ENCODE measurements at places on chromosomes 5 and 9.

DNA sequence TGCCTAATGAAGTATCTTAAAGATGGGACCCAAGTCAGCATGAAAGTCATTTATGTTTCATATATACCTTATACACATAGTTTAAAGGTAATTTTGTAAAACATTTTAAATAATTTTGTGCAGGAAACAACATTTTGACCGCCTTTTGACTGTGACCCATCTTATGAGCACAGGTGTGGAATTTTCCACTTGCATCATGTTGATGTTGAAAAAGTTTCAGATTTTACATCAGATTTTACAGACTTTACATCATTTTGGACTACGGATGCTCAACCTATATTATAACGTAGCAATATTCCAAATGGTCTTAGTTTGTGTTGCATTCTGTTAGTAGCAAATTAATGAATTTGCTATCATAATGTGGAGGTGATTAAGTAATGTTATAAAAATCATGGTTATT is 21.7 kb upstream of the FAM120AOS start:
- DNase-seq, result no peak

DNA sequence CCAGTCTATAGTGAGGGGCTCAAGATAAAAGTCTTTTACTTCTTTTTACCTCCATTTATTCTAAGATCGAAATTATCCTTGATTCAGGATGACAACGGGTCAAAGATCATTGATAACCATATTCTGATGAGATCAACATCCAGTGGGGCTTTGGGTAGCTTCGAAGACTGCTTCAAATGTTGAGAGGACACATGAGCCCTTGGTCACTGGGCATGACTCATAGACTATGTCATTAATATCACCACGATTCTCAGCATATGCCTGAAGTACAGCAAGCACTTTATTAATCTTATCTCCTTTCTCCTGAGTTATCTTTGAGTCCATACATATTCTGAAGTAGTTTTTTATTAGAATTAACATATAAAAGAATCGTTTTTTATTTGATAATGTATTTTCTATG is 117.1 kb upstream of the DAB2 start:
- DNase-seq, result no peak

DNA sequence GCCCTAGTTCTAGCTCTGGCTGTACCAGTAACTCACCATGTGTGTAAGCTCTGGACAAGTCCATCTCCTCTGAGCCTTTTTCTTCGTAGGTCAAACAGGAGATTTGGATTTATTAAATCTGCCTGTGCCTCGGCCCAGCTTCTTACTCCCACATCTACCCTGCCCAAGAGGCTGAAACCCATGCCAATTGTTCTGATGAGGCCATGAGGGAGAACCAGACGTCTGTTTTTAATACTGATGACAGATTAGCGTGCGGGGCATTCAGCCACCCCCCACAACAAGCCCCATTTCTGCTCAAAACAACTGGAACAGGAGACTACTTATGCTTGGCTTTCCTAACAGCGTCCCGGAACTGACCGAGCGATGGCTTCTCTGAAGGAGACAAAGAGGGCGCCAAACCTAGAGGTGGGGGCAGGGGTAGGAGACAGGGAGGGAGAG is 81.2 kb upstream of the TRIM32 start:
- no peak for DNase-seq

DNA sequence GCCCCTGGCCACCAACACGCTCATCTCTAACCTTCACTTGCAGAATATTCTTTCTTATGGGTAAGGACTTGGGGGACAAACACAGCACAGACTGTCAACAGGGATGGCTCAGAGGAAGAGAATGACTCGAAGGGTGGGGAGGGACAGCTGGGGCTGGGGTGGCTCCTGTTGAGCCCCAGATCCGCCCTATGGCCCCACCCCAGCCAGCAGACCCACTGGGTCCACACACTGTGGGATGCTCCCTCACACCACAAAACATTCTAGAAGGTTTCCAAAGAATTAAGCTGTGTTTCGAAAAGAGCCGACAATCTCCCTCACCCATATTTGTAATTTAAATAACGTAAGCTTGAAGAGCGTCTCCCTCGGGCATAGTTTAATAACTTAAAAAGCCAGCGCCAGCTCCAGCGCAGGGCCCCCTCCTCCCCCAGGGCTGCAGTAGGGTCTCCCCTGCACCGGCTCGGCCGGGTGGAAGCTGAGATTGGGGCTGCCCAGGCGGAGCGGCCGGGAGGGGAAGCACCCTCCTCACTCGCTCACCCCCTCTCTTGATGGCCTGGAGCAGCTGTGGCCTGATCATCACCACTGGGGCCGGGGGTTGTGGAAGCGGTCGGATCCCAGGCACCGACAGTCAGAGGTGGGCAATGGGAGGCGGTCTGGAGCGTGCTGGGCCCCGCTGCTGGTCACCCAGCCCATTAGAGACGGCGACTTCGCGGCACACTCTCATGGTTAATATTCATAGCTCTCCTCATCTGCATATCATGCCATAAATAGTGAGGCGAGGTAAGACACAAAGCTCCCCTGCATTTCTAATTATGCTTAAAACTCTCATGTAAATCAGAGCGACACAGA is 37.6 kb downstream of the NACC2 start:
- no peak for DNase-seq

DNA sequence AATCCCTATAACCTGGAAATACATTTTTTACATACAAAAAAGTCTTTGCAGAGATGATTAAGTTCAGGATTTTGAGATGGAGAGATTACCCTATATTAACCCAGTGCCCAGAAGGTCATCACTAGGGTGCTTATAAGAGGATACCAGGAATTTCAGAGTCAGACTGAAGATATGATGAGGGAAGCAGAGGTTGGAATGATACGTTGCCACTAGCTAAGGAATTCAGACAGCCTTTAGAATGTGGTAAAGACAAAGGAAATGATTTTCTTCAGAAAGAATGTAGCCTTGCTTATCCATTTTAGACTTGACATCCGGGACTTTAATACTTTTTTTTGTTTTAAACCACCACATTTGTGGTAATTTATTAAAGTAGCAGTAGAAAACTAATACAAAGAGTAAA is 2176.8 kb upstream of the C9orf72 start:
- no peak for DNase-seq

DNA sequence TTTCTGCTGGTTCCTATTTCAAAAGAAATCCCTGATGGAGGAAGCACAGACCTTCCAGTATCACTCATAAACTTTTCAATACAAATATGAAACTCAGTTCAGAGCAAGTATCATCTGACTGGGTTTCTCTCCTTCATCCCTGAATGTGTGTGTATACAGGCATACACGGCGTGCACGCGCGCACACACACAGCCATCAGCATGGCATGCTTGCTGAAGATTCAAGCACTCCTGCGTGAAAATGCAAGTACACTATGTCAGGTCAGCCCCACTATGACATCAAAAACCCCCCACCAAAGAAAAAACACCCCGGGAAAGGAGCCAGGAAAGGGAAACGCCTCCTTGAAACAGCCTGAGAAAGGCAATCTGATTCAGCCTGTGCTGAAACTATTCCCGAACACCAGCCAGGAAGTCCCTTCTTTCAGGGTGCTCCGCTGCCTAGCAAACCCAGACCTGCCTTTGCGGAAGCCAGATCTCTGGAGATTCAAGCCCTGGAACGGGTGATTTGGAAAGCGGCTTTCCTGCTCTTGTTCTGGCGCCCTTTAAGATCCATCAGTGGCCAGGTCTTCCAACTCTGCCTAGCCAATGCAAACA is 831 bp downstream of the KLHL3 start:
- no peak for DNase-seq

- DNase-seq, result no peak
These were observed 23.9 kb upstream of the IL7R start for GRCh38 chr5:35832762-35833161.

- DNase-seq, result no peak
These were observed 115.1 kb downstream of the ESM1 start for GRCh38 chr5:54870271-54870670.

DNA sequence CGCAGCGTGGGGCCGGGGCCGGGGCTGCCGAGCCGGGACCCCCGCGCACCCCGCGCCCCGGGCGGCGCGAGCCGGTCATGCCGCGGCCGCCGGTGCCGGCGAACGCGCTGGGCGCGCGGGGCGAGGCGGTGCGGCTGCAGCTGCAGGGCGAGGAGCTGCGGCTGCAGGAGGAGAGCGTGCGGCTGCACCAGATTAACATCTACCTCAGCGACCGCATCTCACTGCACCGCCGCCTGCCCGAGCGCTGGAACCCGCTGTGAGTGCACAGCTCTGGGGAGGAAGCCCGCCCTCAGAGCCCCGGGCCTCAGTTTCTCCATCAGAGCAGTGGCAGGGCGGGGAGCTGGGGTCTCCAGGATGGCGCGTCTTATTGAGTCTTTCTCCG is 335 bp downstream of the GALNT12 start:
- DNase-seq, result no peak

GRCh38 chr9:131465401-131465800 is 37.3 kb upstream of the POMT1 start:
- no peak for DNase-seq

DNA sequence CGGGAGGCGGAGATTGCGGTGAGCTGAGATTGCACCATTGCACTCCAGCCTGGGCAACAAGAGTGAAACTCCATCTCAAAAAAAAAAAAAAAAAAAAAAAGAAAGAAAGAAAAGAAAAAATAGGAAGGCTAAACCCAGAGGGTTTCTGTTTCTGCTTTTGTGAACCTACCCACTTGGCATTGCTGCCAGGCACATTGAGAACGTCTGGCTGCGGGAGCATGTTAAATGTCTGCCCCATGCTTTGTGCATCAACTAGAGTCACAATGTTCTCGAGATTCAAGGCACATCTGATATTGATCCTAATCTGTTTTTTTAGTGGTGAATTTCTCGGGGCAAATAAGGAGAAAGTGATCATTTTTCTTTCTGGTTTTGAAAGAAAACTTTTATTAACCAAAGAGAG is 2.8 kb downstream of the SLC25A25 start:
- DNase-seq, result no peak

- no peak for DNase-seq
These were observed 260.7 kb upstream of the RIOK2 start for GRCh38 chr5:97443740-97444139.

GRCh38 chr9:78131969-78132700 is 100.5 kb upstream of the GNAQ start:
- DNase-seq, result no peak

DNA sequence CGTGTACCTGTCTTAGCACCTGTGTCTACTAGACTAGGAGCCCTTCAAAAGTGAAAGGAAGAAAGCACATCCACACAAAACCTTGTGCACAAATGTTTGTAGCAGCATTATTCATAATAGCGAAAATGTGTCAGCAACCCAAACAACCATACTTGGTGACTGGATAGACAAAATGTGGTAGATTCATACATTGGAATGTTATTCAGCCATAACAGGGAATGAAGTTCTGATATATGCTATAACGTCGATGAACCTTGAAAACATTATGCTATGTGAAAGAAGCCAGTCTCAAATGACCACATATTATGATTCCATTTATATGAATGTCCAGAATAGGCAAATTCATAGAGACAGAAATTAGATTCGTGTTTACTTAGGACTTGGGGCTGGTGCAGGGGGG is 57.8 kb upstream of the LARP1 start:
- DNase-seq, result no peak

- DNase-seq, result no peak
These were observed 42.5 kb downstream of the SLIT3 start for GRCh38 chr5:169258372-169259000.

DNA sequence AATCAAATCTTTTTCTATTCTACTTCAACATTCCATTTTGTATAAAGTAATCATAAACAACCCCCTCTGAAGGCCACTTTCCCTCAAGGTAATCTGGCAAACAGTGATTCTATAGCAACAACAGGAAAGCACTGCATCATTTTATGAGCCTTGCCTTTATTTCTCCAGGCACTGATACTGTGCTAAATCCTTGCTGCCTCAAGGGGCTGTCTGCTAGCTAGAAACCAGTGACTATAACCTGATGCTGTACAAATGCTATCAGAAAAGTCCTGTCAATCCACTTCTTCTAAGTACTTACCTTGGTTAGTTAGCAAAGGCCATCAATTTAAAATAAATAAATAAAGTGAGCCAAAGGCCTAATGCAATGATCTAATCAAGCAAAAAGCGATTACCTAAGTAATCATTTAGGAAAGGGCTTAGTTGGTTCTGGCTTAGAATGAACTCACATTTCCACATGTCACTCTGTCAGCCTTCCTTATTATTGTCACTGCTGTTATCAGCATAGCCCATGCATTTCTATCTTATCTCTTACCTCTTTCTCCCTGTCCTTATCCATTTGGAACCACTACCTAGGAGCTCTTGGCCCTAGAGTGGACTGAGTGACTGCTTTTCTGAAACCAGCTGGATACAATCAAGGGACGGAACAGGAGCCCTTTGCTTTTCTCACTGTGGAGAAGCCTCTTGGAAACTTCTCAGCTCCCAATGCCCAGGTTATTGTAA is 246.1 kb upstream of the MEF2C start:
- DNase-seq, result no peak

- DNase-seq, result no peak
These were observed 222.5 kb upstream of the DAPK1 start for GRCh38 chr9:87275047-87275725.

GRCh38 chr5:62581836-62582597 is 3.4 kb downstream of the LRRC70 start:
- no peak for DNase-seq

DNA sequence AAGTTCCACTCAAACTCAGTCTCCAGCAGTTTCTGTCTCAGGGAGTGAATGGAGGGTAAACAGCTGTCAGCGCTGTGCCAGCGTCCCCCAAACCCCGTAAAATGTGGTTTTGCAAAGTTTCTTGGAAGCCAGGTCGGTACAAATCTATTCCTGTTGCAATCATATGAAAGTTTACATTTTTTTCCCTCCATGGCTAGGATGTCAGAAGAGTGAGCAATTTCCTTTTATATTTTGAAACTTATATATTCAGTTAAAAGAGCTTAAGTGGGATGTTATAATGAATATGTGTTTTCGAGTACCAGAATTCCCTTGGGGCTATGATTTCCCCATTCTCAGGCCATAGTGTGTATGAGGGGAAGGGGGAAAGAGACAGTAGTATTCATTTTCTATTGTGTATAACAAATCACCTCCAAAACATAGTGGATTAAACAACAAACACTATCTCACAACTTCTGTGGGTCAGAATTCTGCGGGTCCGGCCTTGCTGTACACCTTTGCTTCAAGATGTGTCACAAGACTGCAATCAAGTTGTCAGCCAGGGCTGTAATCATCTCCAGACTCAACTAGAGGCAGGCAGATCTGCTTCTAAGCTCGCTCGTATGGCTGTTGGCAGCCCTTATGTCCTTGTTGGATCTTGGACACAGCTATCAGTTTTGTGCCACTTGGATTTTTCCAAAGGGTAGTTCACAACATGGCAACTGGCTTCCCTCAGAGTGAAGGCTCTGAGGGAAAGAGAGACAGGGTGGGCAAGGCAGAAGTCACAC is 107.4 kb downstream of the SNX18 start:
- no peak for DNase-seq

- peak; percentile 59 for DNase-seq
These were observed 81.0 kb downstream of the RXRA start for GRCh38 chr9:134407121-134407779.

DNA sequence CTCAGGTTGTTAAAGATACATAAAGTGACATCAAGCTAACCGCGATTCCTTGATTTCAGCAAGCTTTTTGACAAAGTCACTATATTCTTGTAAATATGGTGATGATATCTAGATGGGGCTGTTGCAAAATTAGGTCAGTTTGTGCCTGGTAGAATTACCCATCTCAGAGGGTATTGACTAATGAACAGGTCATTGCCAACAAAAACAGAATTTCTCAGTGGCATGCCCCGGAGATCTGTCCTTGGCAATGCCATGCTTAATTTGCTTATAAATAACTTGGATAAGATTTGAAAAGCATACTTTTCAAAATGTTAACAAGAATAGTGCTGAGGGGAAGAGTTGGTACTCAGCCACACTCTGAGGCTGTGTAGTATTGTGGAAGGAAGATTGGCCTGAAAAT is 783.3 kb upstream of the SEMA6A start:
- no peak for DNase-seq

Data from T-helper 9 cell (primary cell).